ENCODE measurements at places on chromosomes 16 and 17. TPM values are rescaled to one million over a fixed set of nuclear protein-coding genes. Genes with fewer than 3 reads are reported as not detected.

GRCh38 chr17:7695586-7695985 lies 7.3 kb downstream of the WRAP53 start:
- DNase-seq, result no peak

DNA sequence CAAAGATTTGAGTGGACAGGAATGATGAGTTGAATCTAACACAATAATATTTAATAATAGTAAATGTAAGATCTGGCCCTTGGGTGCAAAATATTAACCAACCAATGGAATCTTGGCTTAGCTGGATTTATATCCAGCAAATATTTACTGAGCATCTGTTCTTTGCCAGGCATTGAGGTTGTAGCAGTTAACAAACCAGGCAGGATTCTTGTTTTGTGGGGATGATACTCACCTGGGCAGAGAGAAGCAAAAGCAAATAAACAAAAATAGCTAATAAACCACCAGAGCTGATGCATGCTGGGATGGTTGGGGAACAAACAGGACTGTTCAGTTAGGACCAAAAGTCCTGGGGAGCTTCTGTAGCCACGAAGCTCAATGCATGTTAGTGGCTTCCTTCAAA lies 84.1 kb upstream of the CDH13 start:
- DNase-seq, result no peak

DNA sequence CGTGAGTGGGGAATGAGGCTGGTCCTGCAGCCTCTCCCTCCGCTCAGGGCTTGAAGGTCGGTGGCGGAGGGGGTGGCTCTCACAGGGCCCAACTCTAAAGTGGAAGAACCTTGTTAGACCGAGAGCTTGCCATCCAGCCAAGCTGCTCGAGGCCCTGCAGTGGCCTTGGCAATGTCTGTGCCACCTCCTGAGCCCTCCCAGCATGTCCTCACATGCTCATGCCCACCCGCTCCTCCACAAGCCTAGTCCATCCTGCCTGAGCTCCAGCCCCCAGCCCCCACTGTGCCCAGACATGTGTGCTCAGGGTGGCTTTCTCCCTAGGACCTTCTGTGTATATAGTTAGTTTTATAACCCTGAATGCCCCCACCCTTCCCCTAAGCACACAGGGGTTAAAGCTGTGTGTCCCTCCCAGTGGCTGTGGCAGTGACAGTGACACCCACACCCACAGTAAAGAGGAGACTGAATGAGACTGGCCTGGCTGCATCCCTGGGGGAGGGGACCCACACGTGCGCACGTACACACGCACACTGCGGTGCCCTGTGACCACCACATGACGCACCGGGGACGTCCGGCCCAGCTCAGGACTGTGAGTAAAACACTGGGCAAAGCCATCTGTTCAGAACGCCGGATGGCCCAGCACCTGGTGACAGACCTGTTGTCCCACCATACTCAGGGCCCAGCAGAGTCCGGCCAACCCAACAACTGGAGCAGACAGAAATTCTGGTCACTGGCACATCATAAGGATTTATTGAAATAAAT lies 15.6 kb downstream of the PDK2 start:
- no peak for DNase-seq

- no peak for DNase-seq
Observed at GRCh38 chr17:81958633-81959342, 2.2 kb downstream of the NOTUM start.

DNA sequence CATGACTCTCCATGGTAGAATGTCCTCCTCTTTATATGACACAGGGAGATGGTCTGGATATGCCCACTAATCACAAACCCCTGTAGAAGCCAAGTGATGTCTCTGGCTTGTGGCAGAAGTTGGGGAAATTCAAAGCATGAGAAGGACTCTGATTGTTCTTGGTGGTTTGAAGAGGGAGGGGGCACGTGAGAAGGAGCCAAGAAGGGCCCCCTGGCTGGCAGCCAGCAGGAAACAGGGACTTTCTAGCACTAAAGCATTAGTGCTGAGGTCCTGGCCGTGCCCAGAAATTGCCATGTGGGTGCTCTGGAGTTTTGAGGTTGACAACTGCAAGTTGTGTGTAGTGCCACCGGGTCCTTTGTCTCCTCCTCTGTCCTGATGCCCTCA lies 199.9 kb downstream of the LGALS9B start:
- no peak for DNase-seq

- no peak for DNase-seq
Observed at GRCh38 chr17:57507828-57508227, 237.3 kb downstream of the CCDC182 start.

DNA sequence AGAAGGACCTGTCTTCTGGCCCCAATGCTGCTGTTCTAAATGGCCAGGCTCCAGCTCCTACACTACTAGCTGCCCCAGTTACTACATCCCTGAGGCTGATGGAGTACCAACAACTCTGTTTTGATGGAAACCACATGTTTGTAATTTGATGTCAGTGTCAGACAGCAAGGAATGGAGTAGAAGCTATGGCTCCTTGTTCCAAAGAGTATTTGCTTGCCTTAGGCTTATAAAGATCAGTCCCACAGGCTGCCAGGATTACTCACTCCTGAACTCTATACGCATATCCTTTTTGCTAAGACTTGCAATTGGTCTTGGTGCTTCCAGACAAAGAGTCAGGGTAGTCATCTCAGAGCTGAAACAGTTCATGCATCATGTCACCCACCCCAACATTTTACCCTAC lies 139.6 kb downstream of the HS3ST3A1 start:
- no peak for DNase-seq

GRCh38 chr17:18921485-18921884 lies 30.5 kb upstream of the SLC5A10 start:
- no peak for DNase-seq

DNA sequence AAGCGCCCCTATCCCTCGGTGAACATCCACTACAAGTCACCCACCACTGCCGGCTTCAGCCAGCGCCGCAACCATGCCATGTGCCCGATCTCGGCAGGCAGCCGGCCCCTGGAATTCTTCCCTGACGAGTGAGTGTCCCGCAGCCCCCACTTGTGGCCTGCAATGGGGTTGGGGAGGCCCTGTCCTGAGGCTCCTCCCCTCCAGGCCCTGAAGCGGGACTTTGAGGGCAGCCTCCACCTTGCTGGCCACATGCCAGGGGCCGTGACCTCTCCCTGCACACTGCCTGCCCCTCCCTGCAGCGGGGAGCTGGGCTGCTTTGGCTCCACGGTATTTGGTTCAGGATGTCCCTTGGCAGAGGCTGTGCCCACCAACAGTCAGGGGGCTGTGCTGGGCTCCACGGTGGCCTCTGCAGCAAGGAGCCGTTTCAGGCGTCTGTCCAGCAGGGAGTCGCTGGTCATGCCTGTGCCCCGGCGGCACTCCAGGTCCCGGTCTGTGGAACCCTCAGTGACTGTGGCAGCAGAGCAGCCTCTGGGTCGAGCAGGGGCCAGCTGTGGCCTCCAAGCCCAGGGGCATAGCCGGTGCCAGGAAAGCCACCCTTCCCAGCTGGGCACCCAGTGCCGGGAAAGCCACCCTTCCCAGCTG lies 8.3 kb downstream of the NME3 start:
- no peak for DNase-seq

- DNase-seq, result no peak
Observed at GRCh38 chr17:6381526-6382465, 53.1 kb downstream of the AIPL1 start.

DNA sequence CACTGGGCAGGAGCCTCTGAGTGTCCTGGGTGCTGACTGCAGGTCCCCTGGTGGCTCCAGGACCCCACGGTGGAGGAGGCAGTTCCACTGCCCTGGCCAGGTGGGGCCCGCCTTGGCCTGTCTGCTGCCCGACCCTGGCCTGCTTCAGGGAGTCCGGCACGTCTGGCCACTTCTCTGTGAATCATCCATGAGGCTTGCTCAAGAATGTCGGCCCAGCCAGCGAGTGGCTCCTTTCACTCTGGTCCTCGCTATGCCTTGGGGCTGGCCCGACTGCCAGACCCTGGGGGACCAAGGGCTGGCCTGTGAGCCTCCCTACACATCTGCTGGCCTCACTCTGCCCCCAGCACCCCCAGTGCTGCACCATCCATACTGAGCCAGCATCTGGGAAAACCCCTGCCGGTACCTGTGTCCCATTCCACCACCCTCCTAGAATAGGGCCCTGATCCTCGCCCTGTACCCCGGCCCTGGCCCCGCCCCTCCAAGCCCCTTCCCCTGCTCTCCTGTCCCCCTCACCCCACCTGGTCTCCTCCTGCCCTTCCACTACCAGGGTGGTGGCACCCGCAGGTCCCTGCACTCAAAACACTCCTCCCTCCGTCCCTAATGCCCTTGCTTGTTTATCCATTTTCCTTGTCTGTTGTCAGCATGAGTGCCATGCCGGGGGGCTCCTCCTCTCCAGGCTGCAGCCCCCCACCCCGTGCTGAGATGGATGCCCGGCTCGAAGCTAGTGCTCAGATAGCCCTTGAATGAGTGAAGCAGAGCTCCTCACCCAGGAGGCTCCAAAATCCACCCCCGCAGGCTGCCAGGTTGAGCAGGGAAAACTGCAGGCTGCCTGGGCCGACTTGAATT lies 35.5 kb downstream of the ADCY7 start:
- no peak for DNase-seq

GRCh38 chr17:67549820-67550219 lies 167.9 kb upstream of the NOL11 start:
- DNase-seq, result no peak

GRCh38 chr16:8678068-8678927 lies 3.9 kb downstream of the ABAT start:
- DNase-seq, result no peak

DNA sequence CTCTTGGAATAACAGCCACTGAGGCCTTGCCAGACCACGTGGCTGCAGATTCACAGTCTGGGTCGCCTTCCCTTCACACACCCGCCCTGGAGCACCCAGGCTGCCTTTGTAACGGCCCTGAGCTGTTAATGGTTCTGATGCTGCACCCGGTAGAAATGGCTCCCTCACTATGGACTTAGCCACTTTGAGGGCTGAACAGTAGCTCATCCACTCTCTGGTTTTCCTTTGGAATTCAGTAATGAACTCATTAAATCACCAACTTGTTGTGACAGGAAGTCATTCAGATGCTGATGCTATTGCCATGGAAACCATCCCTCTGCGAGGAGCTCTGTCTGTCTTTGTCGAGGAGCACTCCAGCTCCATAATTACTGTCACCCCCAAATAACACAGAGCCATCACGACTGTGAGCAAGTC lies 59.2 kb downstream of the CDK5R1 start:
- no peak for DNase-seq

GRCh38 chr16:55144651-55145050 lies 179.4 kb upstream of the IRX6 start:
- no peak for DNase-seq

- no peak for DNase-seq
Observed at GRCh38 chr17:37824534-37825485, 80.0 kb upstream of the HNF1B start.

- DNase-seq, result no peak
Observed at GRCh38 chr16:29675811-29676643, 3.0 kb upstream of the QPRT start.

- no peak for DNase-seq
Observed at GRCh38 chr17:41571561-41572434, at the start of gene KRT9. KRT9 (minus strand) TSS chr17:41572059; CDS start chr17:41571992, 67 bp downstream.

GRCh38 chr16:53071748-53072301 lies 17.0 kb downstream of the CHD9 start:
- peak; percentile 94 for DNase-seq

DNA sequence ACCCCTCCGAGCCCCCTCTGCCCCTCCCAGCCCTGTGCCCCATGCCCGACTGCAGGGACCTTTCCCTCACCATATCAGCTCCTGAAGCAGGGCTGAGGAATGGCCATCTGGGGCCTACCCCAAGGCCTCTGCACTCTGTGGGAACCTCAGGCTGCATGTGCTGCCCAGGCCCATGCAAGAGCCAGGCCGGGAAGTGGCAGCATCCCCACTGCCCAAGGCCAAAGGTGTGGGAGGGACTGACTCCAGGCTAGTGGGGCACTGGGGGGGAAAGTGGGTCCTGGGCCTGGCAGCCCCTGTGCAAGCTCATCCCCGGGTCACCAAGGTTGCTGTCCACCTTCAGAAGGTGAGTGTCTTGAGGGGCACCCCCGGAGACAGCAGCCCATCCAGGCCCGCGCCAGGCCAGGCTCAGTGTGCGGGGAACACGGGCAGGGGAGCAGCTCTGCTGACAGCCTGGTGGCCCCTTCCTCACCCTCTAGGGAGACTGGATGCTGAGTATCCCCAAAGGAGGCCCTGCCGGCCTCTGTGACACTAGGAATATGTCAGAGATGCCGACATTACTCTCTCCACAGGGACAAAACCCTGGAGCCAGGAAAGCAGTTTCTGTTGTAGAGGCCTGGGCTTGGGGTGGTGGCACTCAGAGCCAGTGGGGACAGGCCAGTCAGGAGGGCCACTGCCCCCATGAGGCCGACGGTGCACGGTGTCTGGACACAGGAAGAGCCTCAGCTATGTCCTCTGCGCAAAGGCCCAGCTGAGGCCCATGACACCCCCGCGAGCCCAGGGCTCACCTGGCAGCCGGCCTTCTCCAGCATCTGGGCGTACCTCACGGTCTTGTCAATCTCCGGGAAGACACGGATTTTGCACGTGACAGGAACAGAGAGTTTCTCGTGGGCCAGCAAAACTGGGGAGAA lies 3.3 kb downstream of the DUS1L start:
- DNase-seq, result no peak

GRCh38 chr17:44353672-44354331 lies 8.7 kb downstream of the GRN start:
- no peak for DNase-seq

GRCh38 chr16:23280483-23280967 lies 21.6 kb upstream of the SCNN1B start:
- DNase-seq, result no peak

DNA sequence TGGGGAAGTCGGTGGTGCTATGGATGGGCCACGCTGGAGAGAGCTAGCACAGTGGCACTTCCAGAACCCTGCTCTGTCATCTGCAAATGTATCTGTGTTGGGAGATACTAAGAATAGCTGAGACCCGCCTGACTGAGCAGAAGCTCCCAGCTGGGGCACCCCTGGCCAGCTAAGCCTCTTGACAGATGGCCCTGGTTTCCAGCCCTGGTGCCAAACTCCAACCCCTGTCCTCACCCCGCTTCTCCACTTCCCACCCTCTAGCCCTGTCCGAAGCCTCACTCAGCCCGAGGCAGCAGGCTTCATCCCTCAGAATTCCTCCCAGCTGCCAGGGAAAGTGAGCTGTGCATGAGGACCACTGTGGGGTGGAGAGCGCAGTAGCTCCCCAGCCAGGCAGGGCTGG lies 124.4 kb downstream of the CCDC144A start:
- DNase-seq, result no peak

Gene GAS2L2
- not detected for polyA plus RNA-seq

Gene WNK4
- polyA plus RNA-seq, result 0.43 TPM

Gene RNF222
- polyA plus RNA-seq, result not detected

Gene DLX4
- polyA plus RNA-seq, result 0.20 TPM

Gene RAB37
- polyA plus RNA-seq, result 0.90 TPM

Gene AURKB
- polyA plus RNA-seq, result 12.9 TPM

Gene TMIGD1
- polyA plus RNA-seq, result not detected

Gene ITGAX
- polyA plus RNA-seq, result 0.81 TPM

Gene ZNF652
- 15.1 TPM for polyA plus RNA-seq

Gene INTS2
- polyA plus RNA-seq, result 11.0 TPM

Gene SPATA22
- polyA plus RNA-seq, result 0.46 TPM
